ENCODE measurements at places on chromosomes 3 and 15. TPM values are rescaled to one million over a fixed set of nuclear protein-coding genes. Genes with fewer than 3 reads are reported as not detected.

DNA sequence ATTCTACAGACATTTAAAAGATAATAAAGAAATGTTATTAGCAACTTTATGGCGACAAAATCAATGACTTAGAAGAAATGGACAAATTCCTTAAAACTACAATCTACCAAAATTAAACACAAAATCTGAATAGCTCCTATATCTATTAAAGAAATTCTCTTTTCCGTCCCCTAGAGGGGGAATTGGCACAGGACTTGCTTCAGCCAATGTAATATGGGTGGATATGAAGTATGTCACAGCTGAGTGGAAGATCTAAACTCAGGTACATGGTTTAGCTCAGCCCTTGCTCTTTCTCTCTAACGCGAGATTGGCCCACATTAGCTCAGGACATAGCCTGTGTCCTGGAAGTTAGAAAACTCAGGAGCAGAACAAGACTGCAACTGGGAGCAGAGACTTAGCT lies 79.3 kb downstream of the DNAH12 start:
- DNase-seq, result no peak

DNA sequence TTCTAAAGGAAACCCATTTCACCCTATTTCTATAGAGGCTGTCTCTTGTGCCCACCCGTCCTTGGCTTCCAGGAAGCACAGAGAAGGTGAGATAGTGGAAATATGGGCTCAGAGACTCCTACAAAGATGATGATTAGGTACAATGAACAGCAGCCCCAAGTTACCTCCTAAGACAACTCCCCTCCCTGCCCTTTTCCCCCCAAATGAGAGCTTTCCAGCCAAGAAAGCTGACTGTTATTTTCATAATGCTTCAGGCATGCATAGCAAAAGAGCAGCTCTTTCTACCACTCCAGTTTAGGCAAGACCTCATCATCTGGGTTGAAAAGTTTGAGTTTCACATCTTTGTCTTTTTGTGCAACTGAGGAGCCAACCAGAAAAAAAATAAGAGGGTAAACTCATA lies 248.8 kb upstream of the ADAMTS9 start:
- DNase-seq, result no peak

- peak; percentile 43 for DNase-seq
Observed at GRCh38 chr15:73800662-73801345, 47.7 kb upstream of the INSYN1 start.

The LRRC3B gene
- not detected for polyA plus RNA-seq

The SPINK8 gene
- polyA plus RNA-seq, result not detected

The IDH3A gene
- 82.3 TPM for polyA plus RNA-seq

Measured in mammary epithelial cell (primary cell).